ENCODE measurements at places on chromosomes 1 and 21.

DNA sequence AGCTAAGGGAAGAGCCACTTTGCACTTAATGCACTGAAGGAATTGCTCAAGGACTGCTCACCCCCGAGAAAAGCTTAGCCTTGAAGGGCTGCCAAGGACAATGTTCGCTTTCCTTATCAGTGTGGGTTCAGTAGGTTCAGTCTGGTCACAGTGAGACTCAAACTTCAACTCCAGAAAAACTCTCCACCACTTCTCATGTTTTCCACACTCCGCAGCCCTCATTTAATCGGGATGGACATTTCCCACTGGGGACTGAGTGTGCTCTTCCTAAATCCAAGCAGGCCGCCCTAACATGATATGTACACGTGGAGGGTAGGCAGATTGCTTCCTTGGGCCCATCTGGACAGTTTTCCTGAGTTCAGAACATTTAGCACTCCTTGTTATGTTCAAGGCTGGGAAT, 19.5 kb downstream of the SUSD4 start:
- DNase-seq = no peak

- DNase-seq = no peak
These were observed 737 bp upstream of the SMAP2 start for GRCh38 chr1:40372658-40373322.

- DNase-seq = no peak
These were observed 40.1 kb downstream of the RSPH1 start for GRCh38 chr21:42455754-42456440.

DNA sequence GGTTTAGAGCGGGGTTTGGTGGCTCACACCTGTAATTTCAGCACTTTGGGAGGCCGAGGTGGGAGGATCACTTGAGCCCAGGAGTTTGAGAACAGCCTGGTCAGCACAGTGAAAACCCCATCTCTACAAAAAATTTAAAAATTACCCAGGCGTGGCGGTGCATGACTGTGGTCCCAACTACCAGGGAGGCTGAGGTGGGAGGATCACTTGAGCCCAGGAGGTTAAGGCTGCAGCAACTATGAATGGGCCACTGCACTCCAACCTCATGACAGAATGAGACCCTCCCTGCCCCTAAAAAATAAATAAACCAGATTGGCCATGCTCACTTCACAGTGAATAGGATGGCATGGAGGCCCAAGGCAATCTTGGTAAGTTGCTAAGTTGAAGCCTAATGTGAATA, 168.9 kb downstream of the RHOU start:
- no peak for DNase-seq

GRCh38 chr1:193187114-193187513, 701 bp upstream of the B3GALT2 start:
- no peak for DNase-seq

GRCh38 chr1:220873868-220874655, 5.2 kb upstream of the HLX start:
- DNase-seq = no peak

- no peak for DNase-seq
These were observed 16.5 kb downstream of the CACNA1E start for GRCh38 chr1:181499825-181500224.

DNA sequence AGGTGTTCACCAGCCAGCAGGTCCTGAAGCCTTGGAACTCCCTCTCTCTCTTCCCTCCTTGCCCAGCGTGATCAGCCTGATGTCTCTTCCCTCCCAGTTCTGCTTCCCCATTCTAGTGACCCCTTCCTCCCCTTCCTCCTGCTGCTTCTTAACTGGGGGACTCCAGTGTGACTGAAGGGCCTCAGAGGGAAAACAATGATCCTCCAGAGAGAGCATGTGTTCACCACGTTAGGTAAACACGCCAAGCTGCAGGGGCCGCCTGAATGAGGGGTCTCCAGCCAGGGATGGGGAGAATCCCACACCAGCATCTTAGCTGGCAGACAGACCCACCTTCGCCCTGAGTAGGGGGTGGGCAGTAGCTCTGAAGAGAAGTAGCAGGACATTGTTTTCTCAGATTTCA, 124.8 kb downstream of the TMEM53 start:
- DNase-seq = no peak

DNA sequence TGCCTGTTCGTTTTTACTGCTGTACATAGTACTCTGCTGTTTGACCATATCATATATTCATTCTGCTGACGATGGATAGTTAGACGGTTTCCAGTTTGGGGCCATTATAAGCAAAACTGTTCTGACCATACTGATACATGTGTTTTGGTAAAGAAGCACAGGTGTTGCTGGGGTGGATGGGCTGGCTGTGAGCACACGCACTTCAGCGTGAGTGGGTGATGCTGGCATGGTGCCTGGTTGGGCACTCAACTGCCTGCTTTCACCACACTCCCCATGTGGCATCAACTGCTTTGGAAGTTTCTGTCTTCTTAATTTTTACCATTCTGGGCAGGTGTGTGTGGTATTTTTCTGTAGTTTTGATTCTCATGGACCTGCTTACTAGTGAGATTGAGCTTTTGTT, 37.3 kb downstream of the ADARB1 start:
- DNase-seq = no peak

DNA sequence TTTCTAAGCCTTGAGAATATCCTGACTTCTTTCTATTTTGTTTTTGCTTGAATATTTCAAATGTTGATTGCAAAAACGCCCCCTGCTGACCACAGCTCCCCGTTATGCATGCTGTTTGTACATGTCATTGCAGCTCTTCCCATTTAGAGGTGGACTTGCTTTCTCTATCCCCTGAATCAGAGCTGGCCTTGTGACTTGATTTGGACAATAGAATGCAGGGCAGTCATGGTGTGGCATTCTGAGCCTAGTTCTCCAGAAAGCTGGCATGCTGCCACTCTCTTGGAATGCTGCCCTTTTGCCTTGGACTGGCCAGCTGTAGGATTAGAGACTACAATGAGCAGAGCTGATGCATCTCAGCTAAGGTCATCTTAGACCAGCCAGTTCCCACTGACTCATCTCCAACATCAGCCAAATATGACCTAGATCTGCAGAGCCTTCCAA, 1561.5 kb downstream of the MRPL39 start:
- no peak for DNase-seq

- no peak for DNase-seq
These were observed 19.8 kb upstream of the PRDM16 start for GRCh38 chr1:3049164-3049563.

DNA sequence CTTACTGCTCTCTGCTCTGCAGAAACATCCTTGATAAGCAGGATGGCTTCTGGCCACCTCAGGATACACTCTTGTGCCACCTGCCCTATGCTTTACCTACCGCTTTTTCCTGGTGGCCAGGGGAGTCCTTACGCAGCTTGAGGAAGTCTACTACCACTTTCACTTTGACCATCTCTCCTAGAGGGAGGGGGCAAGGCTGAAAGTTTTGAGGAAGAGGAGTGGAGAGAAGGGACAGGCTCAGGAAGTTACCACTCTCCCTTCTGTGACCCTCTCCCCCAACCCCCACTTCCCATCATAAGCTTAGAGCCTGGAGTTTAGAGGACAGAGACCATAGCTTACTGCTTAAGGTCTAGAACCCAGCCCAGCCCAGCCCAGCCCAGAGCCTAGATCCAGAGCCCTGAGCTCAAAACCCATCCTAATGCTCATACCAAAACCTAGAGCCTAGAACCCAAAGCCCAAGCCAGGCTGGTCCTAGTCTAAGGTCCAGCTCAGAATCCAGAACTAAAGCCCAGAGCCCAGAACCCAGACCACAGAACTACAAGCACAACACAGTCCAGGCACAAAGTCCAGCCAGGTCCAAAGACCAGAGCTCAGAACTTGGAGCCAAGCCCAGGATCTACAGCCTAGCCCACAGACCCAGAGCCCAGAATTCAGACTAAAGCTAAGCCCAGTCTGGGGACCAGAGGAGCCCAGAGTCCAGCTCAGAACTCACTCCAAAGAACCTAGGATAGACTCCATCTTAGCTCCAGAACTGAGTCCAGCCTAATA, 18.0 kb upstream of the MFSD2A start:
- DNase-seq = no peak

GRCh38 chr1:231317306-231318014, 20.2 kb downstream of the EXOC8 start:
- DNase-seq = no peak

- DNase-seq = no peak
These were observed 44.1 kb downstream of the CAPZB start for GRCh38 chr1:19441048-19441780.

DNA sequence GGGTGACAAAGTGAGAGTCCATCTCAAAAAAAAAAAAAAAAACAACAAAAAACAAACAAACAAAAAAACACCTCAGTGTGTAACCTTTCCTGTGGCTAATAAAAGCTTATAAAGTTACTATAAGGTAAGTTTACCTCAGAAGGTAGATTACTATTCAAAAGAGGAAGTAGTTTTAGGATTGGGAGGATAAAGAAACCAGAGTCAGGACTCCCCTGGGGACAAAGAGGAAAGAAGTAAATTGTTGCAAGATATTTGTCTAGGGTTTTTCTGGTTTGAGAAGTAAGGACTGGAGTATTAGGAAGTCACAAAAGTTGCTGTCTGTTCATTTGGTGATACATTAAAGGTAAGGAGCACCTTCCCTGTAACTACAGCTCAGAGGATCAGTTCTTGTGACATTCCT, 23.8 kb upstream of the CENPF start:
- DNase-seq = no peak

DNA sequence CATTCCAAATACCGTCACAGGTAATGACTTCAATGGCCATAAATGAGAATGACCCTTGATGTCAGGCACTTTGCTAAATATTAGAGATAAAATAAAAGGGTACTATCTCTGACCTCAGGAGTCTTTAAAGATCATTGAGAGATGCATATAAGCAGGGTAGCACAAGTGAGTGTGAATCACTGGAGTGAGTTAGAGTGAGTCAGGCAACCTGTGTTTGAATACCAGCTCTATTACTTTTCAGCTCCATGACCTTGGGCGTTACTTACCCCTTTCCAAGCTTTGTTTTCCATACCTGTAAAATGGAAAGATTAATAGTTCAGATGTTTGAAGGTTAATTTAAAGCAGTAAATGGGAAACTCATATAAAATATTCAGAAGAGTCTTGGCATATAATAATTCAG, 1058.0 kb upstream of the ADGRL4 start:
- DNase-seq = no peak

- DNase-seq = no peak
These were observed 15.2 kb downstream of the NDC1 start for GRCh38 chr1:53822931-53823330.

DNA sequence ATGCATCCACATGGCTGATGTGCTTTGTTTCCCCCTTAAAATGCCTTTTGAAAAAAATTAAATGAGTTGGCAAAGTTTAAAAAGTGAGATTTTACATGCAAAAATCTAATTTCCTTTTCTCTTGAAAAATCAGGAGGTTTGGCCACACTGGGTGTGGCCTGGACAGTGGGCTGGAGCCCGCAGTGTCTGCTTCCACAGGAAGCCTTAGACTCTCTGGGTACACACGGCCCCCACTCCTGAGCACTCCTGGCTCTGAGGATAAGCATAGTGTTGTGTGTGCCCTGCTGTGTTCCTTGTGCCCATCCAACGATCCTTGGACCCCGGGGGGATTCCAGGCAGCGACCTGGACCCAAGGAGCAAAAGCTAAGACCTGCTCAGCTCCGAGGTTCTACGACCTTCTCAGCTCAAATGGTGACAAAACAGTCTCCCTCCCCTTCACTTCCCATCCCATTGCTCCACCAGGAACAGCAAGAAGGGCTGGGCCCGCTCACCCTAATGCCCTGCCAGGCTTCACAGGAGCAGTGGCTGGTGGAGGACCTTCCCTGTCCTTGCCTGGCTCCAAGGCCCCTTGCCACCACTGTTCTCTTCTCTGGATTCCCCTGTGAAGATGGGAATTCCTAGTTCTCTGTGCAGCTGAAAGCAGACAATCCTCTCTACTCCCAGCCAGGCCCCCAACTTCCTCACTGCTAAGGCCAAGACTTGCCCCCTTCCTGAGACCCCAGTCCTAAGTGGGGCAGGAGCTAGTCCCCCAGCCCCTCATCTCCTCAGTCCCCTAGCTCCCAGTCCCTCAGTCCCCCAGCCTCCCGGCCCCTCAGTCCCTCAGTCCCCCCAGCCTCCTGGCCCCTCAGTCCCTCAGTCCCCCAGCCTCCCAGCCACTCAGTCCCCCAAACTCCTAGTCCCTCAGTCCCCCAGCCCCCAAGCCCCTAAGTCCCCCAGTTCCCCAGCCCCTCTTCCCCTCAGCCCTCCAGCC, 395.8 kb downstream of the PTPRU start:
- DNase-seq = no peak

DNA sequence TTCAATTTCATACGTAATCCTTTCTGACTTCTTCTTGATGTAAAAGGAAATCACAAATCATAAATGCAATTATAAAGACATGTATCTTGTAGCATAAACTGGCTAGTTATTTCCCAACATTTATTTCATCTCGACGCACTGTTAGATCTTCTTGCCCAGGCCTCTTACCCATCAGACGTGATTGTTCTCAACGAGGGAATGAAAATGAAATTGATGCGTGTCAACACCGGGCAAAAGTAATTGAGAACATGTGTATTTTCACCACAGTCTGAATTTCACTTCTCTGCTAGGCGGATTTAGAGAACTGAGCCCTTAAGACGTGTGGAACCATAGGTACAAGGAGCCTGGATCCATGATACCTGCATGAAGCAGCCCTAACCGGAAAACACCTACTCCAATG, 519.7 kb downstream of the KCNT2 start:
- DNase-seq = no peak

DNA sequence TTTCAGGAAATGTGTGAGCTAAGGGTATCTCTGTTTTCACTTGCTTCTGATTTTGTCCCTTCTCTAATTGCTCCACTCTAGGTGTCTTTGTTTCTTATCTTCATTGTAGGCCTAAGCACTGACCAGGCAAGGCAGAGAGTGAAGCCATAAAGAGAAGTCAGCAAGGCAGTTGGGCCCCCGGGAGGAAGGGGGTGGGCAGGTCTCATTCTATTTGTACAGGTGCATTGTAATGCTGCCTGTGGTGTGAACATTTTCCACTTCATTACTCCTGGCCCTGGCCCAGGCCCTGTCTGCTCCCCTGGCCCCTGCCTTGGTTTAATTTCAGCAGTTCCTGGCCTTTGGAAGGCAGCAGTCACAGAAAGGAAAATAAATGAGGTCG, 86.4 kb upstream of the JUN start:
- DNase-seq = no peak

GRCh38 chr21:41133874-41134522, 34.0 kb upstream of the BACE2 start:
- DNase-seq = no peak

DNA sequence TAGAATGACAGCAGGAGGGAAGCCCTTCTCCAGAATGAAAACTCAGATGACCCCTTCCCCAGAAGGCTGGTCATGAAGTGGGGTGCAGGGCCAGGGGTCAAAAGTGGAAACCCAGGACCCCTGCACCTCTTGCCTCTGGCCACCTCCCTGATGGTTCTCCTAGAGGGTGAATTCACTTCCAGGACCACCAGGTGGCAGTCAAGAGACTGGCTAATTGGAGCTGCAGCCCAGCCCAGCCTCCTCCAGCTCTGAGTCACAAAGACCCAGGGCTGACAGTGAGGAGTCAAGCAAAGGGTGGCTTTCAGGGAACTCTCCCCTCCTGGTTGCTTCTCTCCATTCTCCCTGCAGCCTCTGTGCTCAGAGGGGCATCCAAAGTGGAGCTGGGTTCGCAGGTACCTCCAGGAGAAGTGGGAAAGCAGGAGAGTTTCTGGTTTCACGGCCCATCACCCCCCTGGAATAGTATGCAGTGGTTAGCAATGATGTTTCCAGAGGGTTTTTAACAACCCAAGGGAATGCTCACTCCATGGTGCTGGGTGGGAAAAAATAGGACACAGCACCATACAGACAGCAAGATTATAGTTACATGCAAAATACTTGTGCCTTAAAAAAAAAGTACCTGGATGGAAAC, 6.1 kb upstream of the EPHB2 start:
- peak; percentile 53 for DNase-seq

All from stimulated activated CD8-positive, alpha-beta memory T cell treated with anti-CD3 and anti-CD28 coated beads, Interleukin-4, amount 100 ng/mL, for 1 hour (primary cell).